ENCODE measurements at places on chromosomes 4 and X.
A peak's percentile ranks its signal among the peaks of the same experiment; 100 is the strongest.

- no peak for DNase-seq
Observed at GRCh38 chrX:37371578-37371991, 22.4 kb downstream of the PRRG1 start.

DNA sequence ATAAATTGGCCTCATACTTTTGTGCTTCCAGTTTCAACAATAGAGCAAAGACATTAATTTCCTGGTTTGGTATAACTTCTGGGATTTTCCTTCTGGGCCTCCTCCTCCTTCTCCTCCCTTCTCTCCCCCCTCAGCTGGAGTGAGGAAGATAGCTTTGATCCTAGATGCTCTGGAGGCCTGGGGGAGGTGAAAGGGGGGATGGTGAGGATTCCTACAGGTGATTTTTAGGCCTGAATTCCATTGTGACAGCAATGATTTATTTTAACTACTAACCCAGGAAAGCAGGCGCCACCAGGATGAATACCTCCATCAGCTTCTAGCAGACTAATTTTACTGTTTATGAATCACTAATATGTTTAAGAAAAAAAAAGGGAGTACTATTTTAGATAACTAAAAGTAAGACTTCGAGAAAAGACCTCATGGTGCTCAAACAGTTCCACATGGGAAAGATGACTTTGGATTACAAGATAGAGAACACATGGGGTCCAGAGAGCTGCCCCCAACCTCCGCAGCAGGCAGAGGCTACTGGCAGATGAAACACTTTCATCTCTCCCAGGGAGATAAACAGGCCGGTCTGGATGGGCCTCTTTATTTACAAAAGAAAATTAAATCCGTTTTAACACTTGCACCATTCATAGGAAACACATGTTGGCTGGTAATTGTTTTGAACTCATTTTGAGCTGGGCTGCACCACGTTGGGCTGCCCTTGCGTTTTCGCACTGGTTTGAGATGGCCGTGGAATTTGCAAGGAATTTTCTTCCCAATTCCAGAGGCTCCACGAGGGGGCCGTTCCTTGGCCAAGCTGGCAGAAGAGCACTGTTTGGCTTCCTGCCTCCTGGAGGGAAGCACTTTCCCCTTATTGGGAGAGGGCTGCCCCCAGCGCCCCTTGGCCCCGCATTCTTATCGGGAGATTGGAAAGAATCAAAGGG is 125.1 kb upstream of the STX18 start:
- DNase-seq, result no peak

- no peak for DNase-seq
Observed at GRCh38 chr4:94551643-94552564, 100.2 kb downstream of the PDLIM5 start.

DNA sequence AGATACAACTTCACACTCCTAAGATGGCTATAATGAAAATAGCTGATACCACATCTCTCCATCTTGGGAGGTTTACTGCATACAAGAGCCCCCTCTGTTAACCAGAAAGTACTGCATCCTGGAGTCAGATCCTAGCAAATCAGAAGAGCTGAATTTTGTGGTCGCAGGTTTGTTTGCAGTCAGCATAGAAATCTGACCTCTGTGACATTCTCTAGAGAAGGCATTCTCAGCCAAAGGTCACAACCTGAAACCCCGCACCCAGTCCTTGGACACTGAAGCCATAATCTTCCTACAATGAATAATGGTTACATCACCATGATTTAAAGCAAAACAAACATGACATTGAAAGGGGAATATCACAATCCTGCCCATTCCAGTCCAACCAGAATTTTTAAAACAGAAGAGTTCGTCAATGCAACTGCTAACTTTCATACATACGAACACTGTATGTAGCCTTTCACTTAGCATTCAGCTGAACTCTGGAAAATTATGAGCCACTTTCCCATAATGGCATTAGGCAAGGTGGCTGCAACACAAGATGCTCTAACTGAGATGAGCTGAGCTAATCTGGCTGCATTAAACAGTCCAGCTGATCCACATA is 17.6 kb downstream of the HS6ST2 start:
- no peak for DNase-seq

GRCh38 chrX:15737959-15738902 is at the start of gene CA5B:
TSS of gene CA5B (plus strand) at chrX:15738270. CDS start at chrX:15750024, 11,754 bp downstream.
- peak; percentile 38 for DNase-seq

DNA sequence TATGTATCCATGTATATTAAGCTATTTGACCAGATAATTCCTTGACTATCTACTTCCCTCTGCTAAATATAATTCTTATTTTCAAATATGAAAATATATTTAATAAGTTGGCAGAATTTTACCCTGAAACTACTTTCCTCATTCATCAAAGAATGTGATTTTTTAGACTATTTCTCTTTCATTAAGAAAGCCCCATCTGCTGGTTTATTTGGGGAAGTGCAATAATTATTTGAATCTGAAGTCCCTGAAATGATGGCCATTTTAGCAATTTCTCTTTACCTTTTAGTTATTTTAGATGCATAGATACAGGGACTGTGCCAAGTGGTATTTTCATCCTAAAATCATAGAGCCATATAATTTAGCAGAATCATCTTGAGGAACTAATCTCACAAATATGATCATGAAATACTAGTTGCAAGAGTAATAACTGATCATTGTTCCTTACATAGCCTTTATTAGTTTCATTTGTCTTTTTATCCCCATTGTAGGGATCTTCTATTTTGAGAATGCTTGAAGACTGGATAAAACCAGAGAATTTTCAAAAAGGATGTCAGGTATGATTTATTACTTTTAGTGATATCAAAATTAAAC is 39.0 kb downstream of the ENPEP start:
- DNase-seq, result no peak

GRCh38 chr4:60605646-60606354 is 594.3 kb upstream of the ADGRL3 start:
- no peak for DNase-seq

DNA sequence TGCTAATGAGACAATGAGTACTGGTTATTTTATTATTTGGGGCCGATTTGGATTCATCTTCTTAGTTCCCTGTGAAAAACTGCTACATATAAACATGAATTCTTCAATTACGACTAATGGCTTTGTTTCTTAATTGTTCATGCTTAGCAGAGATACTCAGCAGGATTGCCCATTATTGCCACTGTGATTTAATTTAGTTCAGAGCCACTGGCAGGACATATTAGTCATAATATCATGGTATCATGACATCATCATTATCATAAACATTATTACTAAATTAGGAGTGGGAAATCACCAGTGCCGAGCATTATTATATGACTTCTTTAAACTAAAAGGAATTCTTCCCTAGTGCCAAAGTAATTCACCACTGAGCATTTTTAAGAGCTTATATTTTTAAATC is 201.4 kb downstream of the SPOCK3 start:
- no peak for DNase-seq

DNA sequence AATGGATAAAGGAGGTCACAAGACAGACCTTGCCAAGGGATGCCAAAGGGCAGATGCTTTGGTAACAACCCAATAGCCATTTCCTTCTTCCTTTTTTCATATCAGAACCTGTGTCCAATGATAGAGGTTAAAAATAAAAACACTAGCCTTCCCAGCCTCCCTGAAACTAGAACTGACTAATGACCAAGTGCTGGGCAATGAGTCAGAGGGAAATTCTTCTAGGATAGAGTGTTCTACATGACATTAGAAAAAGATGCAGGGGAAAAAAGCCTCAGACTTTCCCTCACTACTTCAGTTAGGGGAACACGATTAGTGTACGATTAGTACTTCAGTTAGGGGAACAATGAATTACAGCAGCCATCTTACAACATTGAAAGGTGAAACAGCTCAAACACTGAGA is 29.3 kb upstream of the FAM47C start:
- no peak for DNase-seq

- no peak for DNase-seq
Observed at GRCh38 chrX:108209006-108209554, 117.5 kb downstream of the ATG4A start.

DNA sequence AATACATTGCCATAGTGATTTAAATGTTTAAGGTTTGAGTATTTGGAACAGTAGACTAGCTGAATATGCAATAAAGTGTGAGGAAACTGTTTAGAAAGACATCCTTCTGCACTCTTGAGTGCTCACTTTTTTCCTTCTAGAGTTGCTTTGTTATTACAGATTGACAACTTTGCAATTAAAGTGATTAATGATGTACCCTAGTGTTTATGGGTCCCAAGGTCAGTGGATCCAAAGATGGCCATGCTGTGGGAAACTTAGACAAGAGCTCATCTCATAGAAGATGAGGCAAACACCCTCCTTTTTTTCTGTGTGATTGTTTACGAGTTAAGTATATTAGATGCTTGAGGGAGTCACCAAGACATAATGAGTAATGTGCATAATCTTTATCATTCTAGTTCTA is 118.8 kb downstream of the PDLIM5 start:
- DNase-seq, result no peak

GRCh38 chr4:6576512-6576911 is 1.5 kb downstream of the MAN2B2 start:
- DNase-seq, result no peak

DNA sequence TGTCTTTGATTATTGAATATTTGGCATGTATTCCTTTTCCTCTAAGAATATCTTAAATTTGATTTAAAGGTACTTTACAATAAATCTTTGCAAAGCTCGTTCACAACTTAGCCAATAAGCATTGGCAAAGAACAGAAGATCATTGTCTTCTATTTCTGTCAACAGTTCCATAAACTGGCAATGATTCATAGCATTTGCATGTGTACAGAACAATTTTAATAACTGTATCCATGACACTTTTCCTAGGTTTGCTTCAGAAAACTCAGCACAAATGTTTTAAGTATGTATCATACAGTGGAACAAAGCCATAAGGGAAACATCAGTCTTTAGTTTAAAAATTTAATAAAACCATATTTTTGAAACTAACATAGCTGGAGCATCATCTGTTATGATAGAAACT is 462.7 kb upstream of the RPS6KA3 start:
- DNase-seq, result no peak

Measured in NCI-H1092 (cell line).